ENCODE measurements at places on chromosomes 2 and 18.

DNA sequence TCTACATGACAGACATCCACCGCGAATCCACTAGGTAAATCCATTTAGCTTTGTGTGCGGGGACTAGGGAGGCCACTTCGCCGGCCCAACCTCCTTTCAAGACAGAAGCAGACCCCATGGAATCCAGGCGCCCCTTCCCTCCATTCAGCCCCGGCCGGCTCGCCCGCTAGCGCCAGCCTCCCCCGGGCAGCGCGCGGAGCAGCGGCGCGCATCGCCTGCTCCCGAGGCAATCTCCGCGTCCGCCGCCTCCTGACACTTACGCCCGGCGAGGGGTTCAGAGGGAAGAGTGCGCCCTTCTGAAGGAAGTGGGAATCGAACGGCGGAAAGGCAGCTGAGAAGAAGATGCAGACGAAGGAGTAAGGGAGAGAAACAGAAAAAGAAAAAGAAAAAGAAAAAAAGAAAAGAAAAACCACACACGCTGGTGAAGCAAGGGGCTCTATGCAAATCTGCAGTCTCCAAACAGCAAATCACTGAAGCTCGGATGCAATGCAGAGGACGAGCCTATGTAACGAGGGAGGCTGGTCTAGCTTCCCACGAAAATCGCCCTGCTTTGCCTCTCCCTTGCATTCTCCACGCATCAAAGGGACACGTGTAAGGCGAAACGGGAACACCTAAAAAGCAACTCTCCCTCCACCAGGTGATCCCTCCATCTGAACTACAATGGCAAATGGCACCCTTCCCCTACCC, 684.4 kb downstream of the NRXN1 start:
- DNase-seq, result no peak

DNA sequence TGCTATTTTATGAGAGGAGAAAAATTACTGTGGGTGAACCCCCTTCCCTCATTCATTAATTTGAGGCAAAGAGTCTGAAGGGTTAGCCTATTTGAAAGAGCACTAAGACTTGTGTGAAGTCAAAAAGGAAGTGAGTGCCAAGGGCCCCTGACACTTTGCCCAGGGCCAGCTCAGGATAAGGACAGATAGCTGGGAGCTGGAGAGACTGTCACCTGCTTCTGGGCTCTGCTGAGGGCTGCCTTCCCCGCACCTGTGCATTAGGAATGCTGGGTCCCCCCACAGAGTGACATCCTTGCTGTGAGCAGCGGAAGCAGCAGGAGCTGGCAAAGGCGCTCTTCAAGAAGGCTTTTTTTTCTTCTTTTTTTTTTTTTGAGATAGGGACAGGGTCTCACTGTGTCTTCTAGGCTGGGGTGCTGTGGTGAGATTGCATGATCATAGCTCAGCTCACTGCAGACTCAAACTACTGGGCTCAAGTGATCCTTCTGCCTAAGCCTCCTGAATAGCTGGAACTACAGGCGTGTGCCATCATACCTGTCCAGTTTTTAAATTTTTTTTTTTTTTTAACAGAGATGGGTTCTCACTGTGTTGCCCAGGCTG, 148.3 kb downstream of the AQP4 start:
- DNase-seq, result no peak

DNA sequence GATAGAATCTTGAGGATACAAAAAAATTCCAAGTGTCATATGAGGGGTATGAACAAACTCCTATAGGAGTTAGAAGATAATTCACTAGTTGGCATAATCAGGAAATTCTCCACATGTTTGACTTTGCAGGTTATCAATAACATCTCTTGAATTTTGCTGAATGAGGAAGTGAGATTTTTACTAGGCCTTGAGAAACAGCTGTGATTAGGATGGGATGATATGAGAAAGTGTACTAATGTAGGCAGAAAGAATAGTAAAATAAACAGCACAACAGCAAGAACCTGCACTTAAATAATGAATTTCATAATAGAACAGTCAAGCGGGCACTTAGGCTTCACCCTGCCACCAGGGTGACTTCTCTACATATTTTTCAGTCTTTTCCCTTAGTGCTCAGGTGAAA, 570.8 kb upstream of the CRIM1 start:
- DNase-seq, result no peak

DNA sequence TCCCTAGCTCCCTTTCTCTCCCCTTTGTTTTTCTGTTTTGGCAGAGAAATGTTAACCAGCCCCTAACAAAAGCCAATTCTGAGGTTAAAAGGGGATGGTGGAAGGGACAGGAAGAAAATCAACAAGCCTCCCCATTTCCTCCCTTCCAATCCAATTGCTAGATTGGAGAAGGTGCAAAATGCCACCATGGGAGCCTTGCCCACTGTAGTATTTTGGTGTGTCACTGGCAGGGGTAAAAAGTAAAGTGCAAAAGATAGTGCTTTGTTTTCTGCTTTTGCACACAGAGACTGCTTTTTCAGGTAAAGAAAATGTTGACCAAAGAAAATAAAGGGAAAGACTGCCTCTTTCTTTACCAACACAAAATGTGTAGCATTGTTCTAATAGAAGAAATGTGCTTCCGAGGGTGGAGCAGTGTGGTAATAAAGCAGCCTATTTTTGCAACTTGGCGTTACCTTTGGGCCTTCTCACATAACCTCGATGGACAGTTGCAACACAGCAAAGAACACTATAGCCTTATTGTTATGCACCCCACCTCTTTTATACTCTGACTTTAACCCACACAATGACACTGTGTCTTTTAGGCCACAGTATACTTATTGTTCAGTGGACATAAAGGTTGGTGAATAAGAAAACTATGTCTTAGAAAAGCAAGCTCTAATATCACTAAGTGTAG, 861.8 kb downstream of the BCL11A start:
- DNase-seq, result no peak

DNA sequence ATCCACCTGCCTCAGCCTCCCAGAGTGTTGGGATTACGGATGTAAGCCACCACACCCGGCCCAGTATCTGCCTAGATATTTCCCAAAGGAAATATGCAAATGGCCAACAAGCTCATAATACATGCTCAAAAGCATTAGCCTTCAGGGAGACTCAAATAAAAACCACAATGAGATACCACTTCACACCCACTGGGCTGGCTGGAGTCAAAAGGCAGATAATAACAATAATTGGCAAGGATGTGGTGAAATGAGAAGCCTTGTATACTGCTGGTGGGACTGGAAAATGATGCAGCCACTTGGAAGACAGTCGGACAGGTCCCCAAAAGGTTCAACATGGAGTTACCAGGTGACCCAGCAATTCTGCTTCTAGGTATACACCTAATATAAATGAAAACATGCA, 20.5 kb upstream of the ZNF516 start:
- no peak for DNase-seq

- DNase-seq, result no peak
Observed at GRCh38 chr18:24027156-24027827, 12.7 kb downstream of the TTC39C start.

DNA sequence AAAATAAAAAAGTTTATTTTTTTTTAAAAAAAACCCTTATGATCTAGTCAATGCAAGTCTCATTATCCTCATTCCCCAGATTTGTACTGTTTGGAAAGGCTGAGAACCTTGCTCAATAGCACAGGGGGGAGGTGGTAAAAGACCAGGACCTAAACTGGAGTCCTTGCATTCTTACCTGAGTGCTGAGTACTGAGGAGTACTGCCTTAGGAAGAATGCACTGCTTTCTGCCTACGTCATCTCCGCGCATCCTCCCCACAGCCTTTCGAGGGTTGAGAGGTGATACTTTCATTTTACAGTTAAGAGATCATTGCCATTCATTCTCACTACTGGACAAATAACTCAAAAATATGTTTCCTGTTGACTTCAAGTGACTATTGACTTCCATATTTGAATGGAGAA, 73.8 kb downstream of the MAP3K20 start:
- DNase-seq, result no peak

- DNase-seq, result no peak
Observed at GRCh38 chr2:85288244-85288725, 39.5 kb downstream of the TGOLN2 start.

DNA sequence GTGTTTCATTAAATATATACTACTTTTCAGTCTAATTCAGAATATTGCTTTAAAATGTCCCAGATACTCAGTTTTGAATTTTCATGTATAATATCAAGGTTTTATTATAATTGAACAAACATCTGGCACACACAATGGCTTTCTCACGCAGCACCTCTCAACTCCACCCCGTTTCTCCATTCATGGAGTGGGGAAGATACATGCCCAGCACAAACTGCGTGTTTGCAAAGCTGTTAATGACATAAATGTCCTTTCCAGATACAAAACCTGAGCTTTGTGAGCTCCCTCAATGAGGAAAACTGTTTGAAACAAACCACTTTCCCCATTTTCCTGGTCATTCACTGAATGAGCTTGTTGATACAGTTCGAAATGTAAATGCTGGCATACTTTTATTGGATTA, 150.3 kb upstream of the RASGRP3 start:
- DNase-seq, result no peak

DNA sequence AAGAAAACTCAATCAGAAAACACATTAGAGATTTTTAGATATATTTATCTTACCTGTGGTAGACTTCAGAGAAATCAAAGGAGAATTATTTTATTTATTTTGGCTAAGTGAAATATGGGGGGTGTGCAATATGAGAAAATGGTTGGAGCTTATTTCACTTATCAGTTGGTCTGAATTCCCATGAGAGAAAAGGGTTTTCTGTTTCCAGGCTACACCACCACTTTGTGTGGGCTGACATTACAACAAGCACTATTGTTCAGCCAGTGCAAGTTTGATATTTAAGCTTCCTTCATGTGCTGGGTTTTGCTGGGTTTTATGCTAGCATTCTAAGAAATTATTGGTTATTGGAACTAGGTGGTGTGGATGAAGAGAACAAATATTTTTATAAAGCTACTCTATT, 33.5 kb downstream of the RMND5A start:
- DNase-seq, result no peak

- no peak for DNase-seq
Observed at GRCh38 chr2:101400506-101401325, 13.4 kb upstream of the CREG2 start.

DNA sequence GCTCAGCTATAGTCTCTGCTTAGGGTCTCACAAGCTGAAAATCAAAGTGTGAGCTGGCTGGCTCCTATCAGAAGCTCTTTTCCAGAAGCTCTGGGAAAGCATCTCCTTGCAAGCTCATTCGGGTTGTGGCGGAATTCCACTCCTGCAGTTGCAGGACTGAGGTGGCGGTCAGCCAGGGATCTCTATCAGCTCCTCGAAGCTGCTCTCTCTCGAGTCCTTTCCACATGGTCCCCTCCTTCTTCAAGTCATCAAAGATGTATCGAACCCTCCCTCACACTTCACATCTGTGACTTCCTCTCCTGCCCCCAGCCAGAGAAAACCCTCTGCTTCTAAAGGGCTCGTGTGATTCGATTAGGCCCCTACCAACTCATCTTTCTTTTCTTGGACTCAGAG, 141.7 kb downstream of the ZFP36L2 start:
- no peak for DNase-seq

DNA sequence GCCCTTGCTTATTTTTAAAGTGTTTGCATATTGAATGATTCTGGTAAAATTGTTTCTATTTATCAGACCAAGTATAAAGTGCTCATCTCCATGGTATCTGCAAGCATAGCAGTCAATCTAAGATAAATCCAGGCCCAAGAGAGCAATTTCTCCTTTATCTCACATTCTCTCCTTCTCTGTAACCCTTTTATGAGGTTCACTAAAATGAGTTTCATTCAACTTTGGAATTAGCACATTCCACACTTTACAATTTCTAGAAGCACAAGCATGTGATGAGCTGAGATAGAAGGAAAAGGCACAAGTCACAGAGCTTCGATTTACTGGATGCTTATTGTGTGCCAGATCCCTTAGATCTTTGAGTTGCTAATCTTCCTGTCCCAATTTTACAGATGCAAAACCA, 97.3 kb downstream of the CNTNAP5 start:
- DNase-seq, result no peak

GRCh38 chr2:137005210-137005609, 239.9 kb downstream of the THSD7B start:
- no peak for DNase-seq

DNA sequence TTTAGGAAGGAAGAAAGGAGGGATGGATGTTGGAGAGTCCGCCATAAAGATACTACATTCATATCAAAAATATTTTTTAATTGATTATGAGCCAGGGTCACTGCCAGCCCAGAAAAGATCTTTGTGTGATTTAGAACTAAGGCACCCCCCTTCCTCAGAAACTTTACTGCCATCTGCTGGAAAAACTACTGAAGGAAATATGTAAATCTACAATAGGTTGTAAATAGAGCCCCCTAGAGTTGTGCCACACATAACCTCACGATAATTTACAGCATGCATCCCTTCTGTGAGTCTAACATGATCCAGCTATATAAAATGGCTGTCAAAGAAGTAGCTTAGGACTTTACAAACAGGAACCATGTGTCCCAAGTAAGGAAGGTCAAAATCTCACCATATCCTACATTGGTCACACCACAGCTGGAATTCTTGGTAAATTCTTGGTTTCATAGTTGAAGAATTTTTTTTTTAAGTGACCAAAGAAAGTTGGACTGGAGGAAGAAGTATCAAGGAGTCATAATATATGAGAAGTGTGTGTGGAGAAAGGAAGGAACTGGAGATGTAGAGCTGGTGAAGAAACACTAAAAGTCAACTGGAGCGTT, 152.5 kb downstream of the CYP26B1 start:
- DNase-seq, result no peak

- no peak for DNase-seq
Observed at GRCh38 chr2:196170213-196170605, 1.2 kb downstream of the STK17B start.

GRCh38 chr2:200356857-200357384, 50.4 kb downstream of the SPATS2L start:
- no peak for DNase-seq

- DNase-seq, result no peak
Observed at GRCh38 chr2:230872968-230873660, 8.4 kb downstream of the ITM2C start.

DNA sequence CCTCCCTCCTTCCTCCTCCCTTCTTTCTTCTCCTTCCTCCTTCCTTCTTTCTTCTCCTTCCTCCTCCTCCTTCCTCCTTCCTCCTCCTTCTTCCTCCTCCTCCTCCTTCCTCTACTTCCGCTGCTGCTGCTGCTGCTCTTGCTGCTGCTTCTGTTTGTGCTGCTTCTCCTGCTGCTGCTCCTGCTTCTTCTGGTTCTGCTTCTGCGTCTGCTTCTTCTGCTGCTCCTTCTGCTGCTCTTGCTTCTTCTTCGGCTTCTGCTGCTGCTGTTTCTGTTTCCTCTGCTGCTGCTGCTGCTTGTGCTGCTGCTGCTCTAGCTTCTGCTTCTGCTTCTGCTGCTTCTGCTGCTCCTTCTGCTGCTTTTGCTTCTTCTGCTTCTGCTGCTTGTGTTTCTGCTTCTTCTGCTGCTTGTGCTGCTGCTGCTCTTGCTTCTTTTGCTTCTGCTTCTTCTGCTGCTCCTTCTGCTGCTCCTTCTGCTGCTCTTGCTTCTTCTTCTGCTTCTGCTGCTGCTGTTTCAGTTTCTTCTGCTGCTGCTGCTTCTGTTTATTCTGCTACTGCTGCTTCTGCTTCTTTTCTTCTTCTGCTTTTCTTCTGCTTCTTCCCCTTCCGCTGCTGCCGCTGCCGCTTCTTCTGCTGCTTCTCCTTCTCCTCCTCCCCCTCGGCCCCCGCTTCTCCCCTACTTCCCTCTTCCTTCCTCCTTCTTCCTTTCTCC, 8.6 kb downstream of the SNRNP27 start:
- no peak for DNase-seq
